DND-41 (cell line): ENCODE measurements at places on chromosomes 4 and X.

- H3K27me3 ChIP-seq = no peaks in the 10 kb centered on the region
- H3K27ac ChIP-seq = no peak overlapping the region
- H3K36me3 ChIP-seq = no peaks in the 10 kb centered on the region
- no peaks in the 10 kb centered on the region for H3K4me1 ChIP-seq
Measured at GRCh38 chrX:111465669-111466068, 45.8 kb upstream of the SERTM2 start.

DNA sequence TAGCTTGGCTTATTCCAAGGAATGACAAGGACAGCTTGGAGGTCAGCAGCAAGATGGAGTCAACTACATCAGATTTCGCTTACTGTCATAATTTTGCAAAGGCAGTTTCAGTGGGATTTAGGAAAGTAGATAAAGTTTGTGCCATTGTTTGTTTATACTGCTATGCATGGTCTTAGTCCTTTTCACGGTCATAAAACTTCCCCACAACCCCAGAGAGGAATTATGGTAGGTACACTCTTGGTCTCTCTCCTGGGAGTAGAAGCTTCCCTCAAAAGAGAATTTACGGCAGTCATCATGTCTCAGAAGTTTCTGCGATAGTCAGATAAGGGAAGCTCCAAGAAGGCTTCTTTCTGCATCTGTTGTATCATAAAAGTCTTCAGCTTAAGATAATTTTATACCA lies 27.9 kb upstream of the HERC6 start:
- H3K27me3 ChIP-seq = no peaks in the 10 kb centered on the region
- no peaks in the 10 kb centered on the region for H3K36me3 ChIP-seq
- no peaks in the 10 kb centered on the region for H3K4me1 ChIP-seq
- no peak overlapping the region for H3K4me3 ChIP-seq
- H3K27ac ChIP-seq = no peak overlapping the region

- no peaks in the 10 kb centered on the region for H3K27me3 ChIP-seq
- H3K36me3 ChIP-seq = no peaks in the 10 kb centered on the region
- H3K4me3 ChIP-seq = peak overlapping the region; percentile 50
- H3K27ac ChIP-seq = peak overlapping the region; percentile 88
Measured at GRCh38 chrX:13151828-13152517, 107.6 kb upstream of the FAM9C start.

GRCh38 chr4:182593864-182594263 lies 323.3 kb downstream of the DCTD start:
- H3K4me1 ChIP-seq = no peaks in the 10 kb centered on the region
- no peak for DNase-seq
- H3K36me3 ChIP-seq = no peaks in the 10 kb centered on the region
- H3K4me3 ChIP-seq = no peak overlapping the region
- H3K27ac ChIP-seq = no peak overlapping the region
- no peaks in the 10 kb centered on the region for H3K27me3 ChIP-seq

- H3K27ac ChIP-seq = no peak overlapping the region
- DNase-seq = no peak
- H3K27me3 ChIP-seq = no peaks in the 10 kb centered on the region
- H3K36me3 ChIP-seq = no peaks in the 10 kb centered on the region
- H3K4me3 ChIP-seq = no peak overlapping the region
Measured at GRCh38 chrX:134025986-134026545, 40.7 kb upstream of the GPC3 start.

GRCh38 chr4:42262701-42263490 lies 110.4 kb upstream of the BEND4 start:
- H3K27me3 ChIP-seq = no peaks in the 10 kb centered on the region
- H3K4me1 ChIP-seq = no peaks in the 10 kb centered on the region
- H3K36me3 ChIP-seq = no peaks in the 10 kb centered on the region

DNA sequence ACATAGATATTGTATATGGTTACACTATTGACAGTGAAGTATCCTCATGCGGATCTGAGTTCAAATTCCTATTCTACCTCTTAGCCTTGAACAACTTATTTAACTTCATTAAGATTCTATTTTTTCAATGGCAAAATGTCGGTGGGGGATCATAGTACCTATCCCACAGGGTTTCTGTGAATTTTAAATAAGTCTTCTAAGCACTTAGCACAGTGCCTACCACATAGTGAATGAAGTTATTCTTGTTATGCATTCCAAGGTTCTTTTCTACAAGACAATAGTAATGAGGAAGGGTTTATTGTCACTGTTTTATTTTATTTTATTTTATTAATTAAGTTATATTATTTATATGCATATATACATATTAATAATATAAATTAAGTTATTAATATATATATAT lies 8.8 kb upstream of the ENAM start:
- no peaks in the 10 kb centered on the region for H3K36me3 ChIP-seq
- H3K27ac ChIP-seq = no peak overlapping the region
- DNase-seq = no peak
- no peaks in the 10 kb centered on the region for H3K27me3 ChIP-seq
- no peaks in the 10 kb centered on the region for H3K4me1 ChIP-seq

DNA sequence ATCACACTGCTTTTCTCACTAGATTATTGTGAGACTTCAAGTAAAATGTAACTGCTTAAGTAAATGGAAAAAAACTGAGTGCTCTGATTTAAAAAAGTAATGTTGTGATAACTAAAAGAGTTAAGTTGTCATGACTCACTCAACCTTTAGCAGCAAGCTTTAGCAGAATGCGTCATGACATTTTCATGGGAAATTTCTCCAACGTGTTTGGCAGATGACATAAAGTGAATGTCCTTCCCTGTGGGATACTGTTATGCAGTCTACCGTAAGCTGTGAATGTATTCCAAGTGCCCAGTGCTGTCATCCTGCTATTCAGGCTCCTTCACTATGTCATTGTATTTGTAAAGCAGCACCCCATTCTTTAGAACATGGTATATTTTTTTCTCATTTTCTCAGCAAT lies 136.2 kb downstream of the CPXCR1 start:
- no peaks in the 10 kb centered on the region for H3K4me1 ChIP-seq
- DNase-seq = no peak
- H3K27ac ChIP-seq = no peak overlapping the region
- no peaks in the 10 kb centered on the region for H3K27me3 ChIP-seq

- H3K4me1 ChIP-seq = no peaks in the 10 kb centered on the region
- no peak for DNase-seq
- H3K4me3 ChIP-seq = no peak overlapping the region
- H3K36me3 ChIP-seq = no peaks in the 10 kb centered on the region
Measured at GRCh38 chrX:8728932-8729535, 2.9 kb downstream of the ANOS1 start.

DNA sequence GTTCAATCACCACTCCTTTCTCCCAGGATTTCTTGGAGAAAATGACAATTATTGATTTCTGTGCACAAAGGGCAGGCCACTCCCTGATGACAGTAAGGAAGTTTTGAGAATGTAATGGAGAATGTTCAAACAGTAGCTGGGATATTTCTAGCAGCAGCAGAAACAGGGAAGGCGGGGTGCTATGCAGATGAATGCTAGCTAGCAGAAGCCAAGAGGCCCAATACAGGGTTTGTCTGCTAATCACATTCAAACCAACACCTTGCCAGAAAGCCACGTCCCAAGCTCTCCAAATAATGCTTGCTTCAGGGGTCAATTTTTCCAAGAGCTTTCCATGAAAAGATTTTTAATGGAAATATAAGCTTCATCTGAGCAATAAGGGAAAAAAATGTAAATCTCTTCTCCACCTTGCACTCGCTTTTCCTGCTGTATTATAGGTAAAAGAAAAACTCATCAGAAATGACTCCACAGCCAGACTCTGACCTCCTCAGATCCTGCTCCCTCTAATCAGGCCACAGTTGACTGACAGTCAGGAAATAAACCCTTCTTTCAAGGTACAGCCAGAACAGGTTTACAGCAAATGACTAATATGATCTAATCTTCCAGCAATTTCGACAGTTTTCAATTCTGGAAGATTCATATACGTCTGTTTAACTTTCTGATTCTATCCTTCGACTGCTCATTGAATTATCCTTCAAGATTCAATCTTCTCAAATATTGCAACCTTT lies 84.7 kb upstream of the PCDH19 start:
- H3K27me3 ChIP-seq = no peaks in the 10 kb centered on the region
- DNase-seq = no peak
- no peaks in the 10 kb centered on the region for H3K4me1 ChIP-seq
- no peak overlapping the region for H3K4me3 ChIP-seq
- H3K27ac ChIP-seq = no peak overlapping the region

GRCh38 chr4:176123710-176124407 lies 58.2 kb downstream of the WDR17 start:
- DNase-seq = no peak
- H3K27ac ChIP-seq = no peak overlapping the region
- H3K36me3 ChIP-seq = no peaks in the 10 kb centered on the region
- H3K4me3 ChIP-seq = no peak overlapping the region
- no peaks in the 10 kb centered on the region for H3K4me1 ChIP-seq

- H3K4me3 ChIP-seq = no peak overlapping the region
- DNase-seq = no peak
- H3K27me3 ChIP-seq = no peaks in the 10 kb centered on the region
- H3K4me1 ChIP-seq = no peaks in the 10 kb centered on the region
Measured at GRCh38 chrX:66680451-66680850, 41.6 kb upstream of the EDA2R start.

- H3K4me3 ChIP-seq = no peak overlapping the region
- peak overlapping the region; percentile 5; the same call in 1 of the 2 replicates for H3K27ac ChIP-seq
- DNase-seq = no peak
- H3K4me1 ChIP-seq = peaks cover 7% of the 10 kb centered on the region
Measured at GRCh38 chr4:117771647-117772337, 262.5 kb upstream of the NDST3 start.

GRCh38 chr4:15965325-15965724 lies 2.4 kb upstream of the FGFBP2 start:
- H3K36me3 ChIP-seq = no peaks in the 10 kb centered on the region
- H3K4me3 ChIP-seq = no peak overlapping the region
- H3K4me1 ChIP-seq = no peaks in the 10 kb centered on the region
- peaks cover 14% of the 10 kb centered on the region for H3K27me3 ChIP-seq

GRCh38 chr4:184395971-184396391 lies 78.4 kb downstream of the IRF2 start:
- no peak overlapping the region for H3K27ac ChIP-seq
- no peak overlapping the region for H3K4me3 ChIP-seq
- no peaks in the 10 kb centered on the region for H3K4me1 ChIP-seq
- no peaks in the 10 kb centered on the region for H3K27me3 ChIP-seq
- DNase-seq = no peak
- H3K36me3 ChIP-seq = peaks cover 77% of the 10 kb centered on the region

DNA sequence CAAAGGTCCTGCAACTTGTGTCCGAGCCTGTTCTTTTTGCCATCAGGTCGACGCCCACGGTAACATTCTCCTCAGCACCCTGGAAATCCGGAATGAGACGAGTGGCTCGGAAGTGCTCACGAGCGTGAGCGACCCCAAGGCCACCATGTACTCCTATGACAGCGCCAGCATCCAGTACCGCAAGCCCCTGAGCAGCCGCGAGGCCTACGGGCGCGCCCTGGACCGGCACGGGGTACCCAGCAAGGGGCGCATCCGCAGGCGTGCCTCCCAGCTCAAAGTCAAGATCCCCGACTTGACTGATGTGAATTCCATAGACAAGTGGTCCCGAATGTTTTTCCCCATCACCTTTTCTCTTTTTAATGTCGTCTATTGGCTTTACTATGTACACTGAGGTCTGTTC lies 37.9 kb downstream of the COMMD8 start:
- H3K36me3 ChIP-seq = no peaks in the 10 kb centered on the region
- no peak overlapping the region for H3K27ac ChIP-seq
- H3K4me3 ChIP-seq = no peak overlapping the region
- H3K27me3 ChIP-seq = no peaks in the 10 kb centered on the region
- DNase-seq = no peak
- no peaks in the 10 kb centered on the region for H3K4me1 ChIP-seq

DNA sequence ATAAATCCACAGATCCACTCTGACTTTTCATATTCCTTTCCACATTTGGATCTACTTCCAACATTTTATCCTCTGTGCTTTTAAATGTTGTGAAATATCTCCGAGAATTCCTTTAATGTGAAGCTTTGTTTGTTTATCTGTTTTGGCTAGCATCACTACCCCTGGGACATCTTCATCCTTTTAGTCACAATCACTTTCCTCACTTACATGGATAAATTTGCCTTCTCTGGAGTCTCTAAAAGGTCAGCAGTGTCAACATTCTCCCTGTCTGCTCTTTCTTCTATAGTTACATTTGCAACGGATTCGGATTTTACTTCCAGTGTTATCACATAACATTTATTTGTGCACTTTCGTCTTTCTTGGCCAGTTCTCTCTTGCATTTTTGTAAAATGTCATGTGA lies 34.2 kb upstream of the LRAT start:
- no peak overlapping the region for H3K4me3 ChIP-seq
- no peaks in the 10 kb centered on the region for H3K27me3 ChIP-seq
- H3K27ac ChIP-seq = no peak overlapping the region
- H3K36me3 ChIP-seq = no peaks in the 10 kb centered on the region
- no peaks in the 10 kb centered on the region for H3K4me1 ChIP-seq

GRCh38 chr4:37054531-37055077 lies 189.9 kb upstream of the NWD2 start:
- H3K4me3 ChIP-seq = no peak overlapping the region
- no peaks in the 10 kb centered on the region for H3K27me3 ChIP-seq
- no peaks in the 10 kb centered on the region for H3K4me1 ChIP-seq
- DNase-seq = no peak
- no peaks in the 10 kb centered on the region for H3K36me3 ChIP-seq

DNA sequence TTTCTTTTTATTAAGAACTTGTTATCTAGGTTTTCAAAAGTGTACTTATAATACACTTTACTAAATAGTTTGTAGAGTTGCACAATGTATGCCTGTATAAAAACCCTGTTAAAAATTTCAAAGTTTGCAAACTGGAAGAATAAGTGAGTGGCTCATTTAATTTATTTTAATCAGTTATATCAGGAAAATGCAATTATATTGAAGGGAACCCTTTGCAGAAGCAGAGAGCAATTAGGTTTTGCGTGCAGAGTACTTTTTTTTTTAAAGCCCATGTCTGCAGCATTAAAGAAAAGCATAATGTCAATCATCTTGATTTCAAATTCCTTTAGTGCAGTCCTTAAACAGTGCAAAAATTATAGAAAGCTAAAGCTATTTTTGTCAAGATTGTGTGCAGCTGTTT lies 271.3 kb upstream of the LDB2 start:
- H3K36me3 ChIP-seq = no peaks in the 10 kb centered on the region
- H3K27ac ChIP-seq = no peak overlapping the region
- no peak overlapping the region for H3K4me3 ChIP-seq
- DNase-seq = no peak
- no peaks in the 10 kb centered on the region for H3K4me1 ChIP-seq

DNA sequence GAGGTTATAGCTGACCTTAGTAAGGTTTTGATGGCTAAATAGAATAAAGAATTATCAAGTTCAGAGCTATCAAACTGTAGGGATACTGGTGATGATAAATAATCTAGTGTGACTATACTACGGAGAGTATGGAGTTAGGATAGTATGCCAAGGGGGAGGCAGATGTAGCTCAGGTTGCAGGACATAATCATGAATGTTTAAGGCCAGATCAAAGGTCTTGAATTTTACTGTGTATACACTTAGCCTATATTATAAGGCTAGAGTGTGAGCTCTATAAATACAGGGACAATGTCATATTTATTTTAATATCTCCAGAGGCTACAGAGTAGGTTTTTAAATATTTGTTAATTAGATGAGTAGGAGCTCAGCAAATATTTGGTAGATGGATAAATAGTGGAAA lies 131.1 kb upstream of the STIM2 start:
- H3K4me1 ChIP-seq = no peaks in the 10 kb centered on the region
- H3K27ac ChIP-seq = no peak overlapping the region
- DNase-seq = no peak
- peaks cover 12% of the 10 kb centered on the region for H3K36me3 ChIP-seq
- H3K27me3 ChIP-seq = no peaks in the 10 kb centered on the region
- H3K4me3 ChIP-seq = no peak overlapping the region

GRCh38 chr4:98969878-98970785 lies 25.4 kb upstream of the METAP1 start:
- H3K4me3 ChIP-seq = no peak overlapping the region
- H3K4me1 ChIP-seq = no peaks in the 10 kb centered on the region
- H3K27ac ChIP-seq = no peak overlapping the region
- no peaks in the 10 kb centered on the region for H3K27me3 ChIP-seq
- DNase-seq = no peak
